ENCODE measurements at places on chromosomes 12 and 14. TPM values are rescaled to one million over a fixed set of nuclear protein-coding genes. Genes with fewer than 3 reads are reported as not detected.

The KCNC2 gene
- total RNA-seq, result 2.2 TPM

The GPR68 gene
- 0.64 TPM for total RNA-seq

The PMEL gene
- total RNA-seq, result 3.2 TPM

The EML5 gene
- total RNA-seq, result 6.5 TPM

The SELPLG gene
- 4.8 TPM for total RNA-seq

The SLC5A8 gene
- total RNA-seq, result 21.5 TPM

The TC2N gene
- 22.1 TPM for total RNA-seq

The CD163 gene
- total RNA-seq, result 18.8 TPM

The CACNA1C gene
- total RNA-seq, result 16.4 TPM

The PIWIL1 gene
- total RNA-seq, result 0.35 TPM

The SLC2A3 gene
- 150 TPM for total RNA-seq

The SLC35F4 gene
- total RNA-seq, result 1.2 TPM

The ABCC9 gene
- total RNA-seq, result 49.5 TPM

The PAX9 gene
- total RNA-seq, result 0.53 TPM

The OLR1 gene
- total RNA-seq, result 3.0 TPM

The SYNE3 gene
- 6.0 TPM for total RNA-seq

The SMOC1 gene
- 3.9 TPM for total RNA-seq
